ENCODE measurements at places on chromosomes 2 and 18. TPM values are rescaled to one million over a fixed set of nuclear protein-coding genes. Genes with fewer than 3 reads are reported as not detected.

SLC5A7 gene
- polyA plus RNA-seq: not detected

FSHR gene
- not detected for polyA plus RNA-seq

- no peak for DNase-seq
Measured at GRCh38 chr2:86368161-86368824, 30.9 kb upstream of the REEP1 start.

DNA sequence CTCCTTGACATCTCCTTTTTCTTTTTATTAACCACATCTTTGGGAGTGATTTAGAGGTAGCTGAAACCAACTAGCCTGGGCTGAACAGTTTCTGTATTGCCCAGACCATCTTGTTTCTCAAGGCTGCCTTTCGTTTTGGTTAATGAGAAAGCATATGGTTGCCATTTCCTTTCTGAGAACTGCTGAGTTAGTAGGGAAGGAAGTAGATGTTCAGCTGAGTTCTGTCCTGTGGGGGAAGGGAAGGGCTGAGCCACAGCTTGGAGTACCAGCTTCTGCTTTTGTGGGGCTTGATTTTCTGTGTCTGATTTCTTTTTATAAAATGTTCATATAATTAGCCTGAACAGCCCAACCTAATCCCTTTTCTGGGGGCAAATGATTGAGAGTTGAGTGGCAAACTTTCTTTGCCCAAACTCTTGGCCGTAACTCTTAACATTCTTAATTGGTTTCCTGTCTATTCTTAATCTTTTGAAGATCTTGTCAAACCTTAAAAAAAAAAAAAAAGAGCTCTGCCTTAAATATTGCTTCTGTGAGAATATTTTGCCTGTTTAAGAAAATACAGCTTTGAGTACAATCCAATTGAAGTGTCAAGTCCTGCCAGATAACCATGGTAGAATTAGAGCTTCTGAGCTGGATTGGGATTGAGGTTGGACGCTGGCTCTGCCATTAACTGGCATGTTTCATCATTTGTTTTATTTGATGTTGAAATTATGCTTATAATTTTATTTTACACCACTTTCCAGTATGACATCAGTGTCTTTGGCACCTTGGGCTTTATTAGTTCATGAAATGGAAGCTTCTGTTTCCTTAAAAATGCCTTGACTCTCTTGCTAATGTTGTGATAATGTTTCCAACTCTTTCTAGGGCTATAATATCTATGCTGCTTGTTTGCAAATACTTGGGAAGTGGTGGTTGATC lies 1.9 kb upstream of the NABP1 start:
- DNase-seq: no peak

DNA sequence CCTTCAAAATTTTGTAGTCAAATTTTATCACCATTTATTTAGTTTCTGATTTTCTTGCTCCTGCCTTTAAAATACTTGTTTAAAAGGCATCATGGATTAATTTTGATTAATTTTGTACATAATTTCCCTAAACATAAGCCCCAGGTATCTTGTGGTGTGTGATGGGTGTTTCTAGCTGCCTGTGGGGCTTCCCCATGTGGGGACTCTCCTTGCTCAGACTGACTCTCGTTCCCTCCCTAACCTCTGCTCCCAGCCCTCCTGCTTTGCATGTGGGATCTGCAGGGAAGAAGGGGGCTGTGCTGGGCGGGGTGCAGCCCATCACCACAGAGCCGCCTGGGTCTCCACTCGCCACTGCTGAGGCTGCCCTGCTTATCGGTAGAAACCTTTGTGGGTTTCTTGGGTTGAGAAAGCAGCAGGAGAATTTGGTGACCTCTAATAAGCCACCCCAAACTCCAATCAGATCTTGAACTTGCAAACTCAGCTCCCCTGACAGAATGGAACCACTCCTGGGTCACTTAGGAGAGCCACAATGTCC lies 72.5 kb downstream of the MRPS9 start:
- no peak for DNase-seq

DNA sequence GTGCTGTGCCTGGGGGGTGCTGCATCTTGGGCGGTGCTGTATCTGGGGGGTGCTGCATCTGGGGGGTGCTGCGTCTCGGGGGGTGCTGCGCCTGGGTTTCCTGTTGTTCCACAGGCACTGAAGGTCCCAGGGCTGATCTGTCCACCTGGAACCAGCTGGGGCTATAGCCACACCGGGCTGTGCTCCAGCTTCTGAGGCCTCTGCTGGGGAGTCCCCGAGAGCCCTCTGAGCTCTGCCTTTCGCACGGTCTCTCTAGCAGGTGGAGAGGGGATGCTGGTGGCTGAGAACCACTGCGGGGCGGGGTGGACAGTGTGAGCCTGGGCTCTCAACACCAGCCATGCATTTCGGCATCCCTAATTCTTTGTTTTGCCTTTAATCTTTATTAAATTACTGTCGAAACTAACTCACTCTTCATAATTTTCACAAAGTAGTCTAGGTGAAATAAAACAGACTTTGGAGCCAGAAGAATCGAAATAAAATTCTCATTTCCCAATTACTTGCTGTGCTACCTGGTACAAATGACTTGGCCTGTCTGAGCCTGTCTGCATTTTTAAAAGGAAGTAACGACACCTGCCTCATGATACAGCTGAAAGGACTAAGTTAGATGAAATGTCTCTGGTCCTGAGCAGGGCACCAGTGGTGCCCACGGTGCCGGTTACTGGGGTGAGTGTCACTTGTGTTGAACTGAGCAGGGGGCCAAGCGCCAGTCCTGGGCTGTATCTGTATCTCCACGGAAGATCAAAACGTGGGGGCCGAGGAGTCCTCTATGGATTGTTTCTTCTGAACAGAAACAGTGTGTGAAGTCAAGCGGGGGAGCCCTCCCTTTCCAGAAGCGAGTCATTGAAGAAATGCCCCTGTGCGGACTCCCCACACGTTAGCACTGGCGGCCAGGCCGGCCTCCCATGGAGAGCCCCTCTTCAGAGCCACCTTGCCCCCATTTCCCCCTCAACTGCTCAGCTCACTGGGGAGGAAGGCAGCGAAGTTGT lies 142.0 kb downstream of the ASB1 start:
- DNase-seq: no peak

GRCh38 chr2:2586068-2586776 lies 255.1 kb upstream of the MYT1L start:
- DNase-seq: no peak

All from AG04450 (cell line).